ENCODE measurements at places on chromosomes 2 and 18.

DNA sequence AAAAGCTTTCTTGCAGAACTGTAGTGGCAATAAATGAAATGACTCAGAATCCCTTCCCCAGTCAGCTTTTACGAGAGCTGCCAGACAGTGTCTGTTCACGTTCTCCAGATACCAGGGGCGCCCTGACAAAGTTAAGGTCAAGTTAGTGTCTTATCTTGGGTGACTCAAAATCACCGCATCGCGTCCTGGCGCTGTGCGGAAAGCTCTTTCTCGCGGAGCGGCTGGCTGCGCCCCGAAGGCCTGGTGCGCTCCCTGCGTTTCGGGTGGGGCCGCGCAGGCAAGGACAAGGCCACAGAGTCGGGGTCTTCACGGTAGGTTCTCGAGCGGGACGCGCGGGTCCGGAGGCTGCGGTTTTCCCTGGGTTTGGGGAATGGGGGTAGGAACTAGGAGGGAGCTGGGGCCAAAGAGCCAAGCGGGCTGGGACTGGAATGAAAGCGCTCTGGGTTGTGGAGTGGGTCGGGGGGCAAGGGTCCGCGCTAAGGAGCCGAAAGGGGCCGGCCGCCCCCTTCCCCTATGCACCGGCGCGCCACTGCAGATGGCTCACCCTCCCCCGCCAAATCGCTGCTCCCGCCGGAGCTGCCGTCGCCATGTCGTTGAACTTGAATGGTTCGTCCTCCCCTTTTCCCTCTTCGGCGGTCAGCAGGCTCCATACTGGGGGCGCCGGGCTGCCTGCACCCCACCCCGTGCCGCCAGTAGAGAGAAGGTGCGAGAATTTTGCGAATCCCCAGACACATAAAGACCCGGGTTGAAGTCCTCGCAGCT lies 2.6 kb upstream of the HOXD11 start:
- no peak for DNase-seq

- DNase-seq: no peak
Measured at GRCh38 chr2:171723716-171724683, 36.7 kb downstream of the DYNC1I2 start.

GRCh38 chr2:56227811-56228210 lies 44.0 kb downstream of the CCDC85A start:
- DNase-seq: no peak

GRCh38 chr2:43070676-43071502 lies 155.5 kb downstream of the ZFP36L2 start:
- no peak for DNase-seq

- DNase-seq: no peak
Measured at GRCh38 chr2:121634354-121635307, 14.6 kb downstream of the CLASP1 start.

GRCh38 chr18:12476955-12477354 lies 69.2 kb downstream of the PRELID3A start:
- no peak for DNase-seq

GRCh38 chr2:36812196-36812595 lies 115.7 kb downstream of the VIT start:
- DNase-seq: no peak

GRCh38 chr2:147456779-147457178 lies 388.1 kb upstream of the ACVR2A start:
- DNase-seq: peak; percentile 2

DNA sequence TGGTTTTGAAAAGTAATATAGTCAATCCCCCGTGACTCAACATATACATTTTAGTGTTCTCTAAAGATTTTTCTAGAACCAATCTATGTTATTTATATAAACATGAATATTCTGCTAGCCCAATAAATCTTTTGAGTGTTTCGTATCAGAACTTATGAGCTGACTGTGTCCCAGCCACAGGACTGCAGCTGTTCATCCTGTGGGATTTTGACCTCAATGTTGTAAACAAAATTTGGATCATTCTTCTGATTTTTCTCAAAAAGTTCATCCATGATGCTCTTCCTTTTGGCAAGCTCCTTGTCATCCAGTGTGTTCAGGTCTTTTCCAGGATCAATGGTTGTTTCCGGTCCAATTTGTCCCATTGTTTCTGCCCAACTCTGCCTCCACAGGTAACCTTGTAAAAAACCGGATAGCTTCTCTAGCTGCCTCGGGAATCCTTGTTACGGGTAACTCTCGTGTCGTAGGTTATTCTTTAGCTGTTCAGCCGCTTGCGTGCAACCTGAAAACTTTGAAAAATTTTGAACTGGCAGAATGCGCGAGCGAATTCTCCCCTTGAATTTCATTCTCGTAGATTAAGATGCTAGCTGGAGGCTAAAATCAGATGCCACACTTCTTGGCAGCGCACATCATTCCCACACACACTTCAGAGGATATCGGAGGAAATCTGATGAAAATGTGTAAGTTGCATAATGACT lies 195.2 kb downstream of the SH3BP4 start:
- DNase-seq: no peak

DNA sequence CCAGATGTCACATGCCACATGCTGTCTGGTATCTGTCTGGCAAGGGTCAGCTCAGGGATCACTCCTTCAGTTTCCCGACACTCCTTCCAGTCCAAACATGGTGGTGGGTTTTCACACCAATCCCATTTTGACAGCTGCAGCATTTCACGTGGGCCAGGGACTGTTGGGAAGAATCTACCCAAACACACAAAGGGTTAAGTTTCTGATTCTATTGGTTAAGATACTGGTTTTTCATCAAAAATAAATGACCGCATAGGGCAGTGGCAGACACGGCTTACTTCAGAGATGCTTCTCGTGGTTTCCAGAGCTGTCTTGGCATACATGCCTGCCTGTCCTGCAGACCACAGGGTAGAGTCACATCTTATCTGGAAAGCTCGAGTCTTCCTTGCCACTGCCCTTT lies 79.7 kb downstream of the PSMG2 start:
- DNase-seq: no peak

DNA sequence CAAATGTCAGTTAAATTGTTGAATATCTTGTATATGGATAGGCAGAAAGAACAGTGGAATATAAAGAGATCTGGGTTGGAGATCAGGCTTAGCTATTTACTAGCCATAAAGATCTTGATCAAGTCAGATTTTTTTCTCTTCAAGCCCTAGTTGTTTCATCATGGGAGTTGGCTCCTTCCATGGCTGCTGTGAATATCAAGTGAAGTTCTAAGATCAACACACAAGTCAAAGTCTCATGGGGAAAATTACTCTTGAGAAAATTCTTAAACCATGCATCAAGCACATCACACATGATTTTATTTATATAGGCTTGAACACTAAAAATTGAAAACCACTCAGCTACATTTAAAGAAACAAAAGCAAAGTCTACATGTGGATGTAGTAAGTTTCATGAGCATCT lies 79.8 kb downstream of the C1D start:
- no peak for DNase-seq

- no peak for DNase-seq
Measured at GRCh38 chr2:120604767-120605166, 130.9 kb upstream of the GLI2 start.

GRCh38 chr2:19312949-19313348 lies 45.5 kb downstream of the OSR1 start:
- DNase-seq: peak; percentile 5

DNA sequence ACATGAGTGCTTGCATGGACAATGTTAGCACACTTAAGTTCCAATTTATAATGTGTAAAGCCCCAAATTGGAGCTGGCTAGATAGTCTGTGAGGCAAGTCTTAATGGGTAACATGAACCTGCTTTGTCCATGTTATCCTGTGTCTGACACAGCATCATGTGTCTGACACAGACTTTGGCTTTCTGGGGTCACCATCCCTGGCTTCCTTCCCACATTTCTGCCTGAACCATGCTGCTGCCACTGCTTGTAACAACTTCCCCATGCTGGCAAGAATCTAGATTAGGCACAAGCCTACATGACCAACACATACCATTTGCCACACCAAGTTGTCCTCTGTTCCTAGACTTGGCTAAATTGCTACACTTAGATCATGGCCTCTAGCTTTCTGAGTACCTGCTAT lies 49.8 kb upstream of the ZBTB7C start:
- no peak for DNase-seq

DNA sequence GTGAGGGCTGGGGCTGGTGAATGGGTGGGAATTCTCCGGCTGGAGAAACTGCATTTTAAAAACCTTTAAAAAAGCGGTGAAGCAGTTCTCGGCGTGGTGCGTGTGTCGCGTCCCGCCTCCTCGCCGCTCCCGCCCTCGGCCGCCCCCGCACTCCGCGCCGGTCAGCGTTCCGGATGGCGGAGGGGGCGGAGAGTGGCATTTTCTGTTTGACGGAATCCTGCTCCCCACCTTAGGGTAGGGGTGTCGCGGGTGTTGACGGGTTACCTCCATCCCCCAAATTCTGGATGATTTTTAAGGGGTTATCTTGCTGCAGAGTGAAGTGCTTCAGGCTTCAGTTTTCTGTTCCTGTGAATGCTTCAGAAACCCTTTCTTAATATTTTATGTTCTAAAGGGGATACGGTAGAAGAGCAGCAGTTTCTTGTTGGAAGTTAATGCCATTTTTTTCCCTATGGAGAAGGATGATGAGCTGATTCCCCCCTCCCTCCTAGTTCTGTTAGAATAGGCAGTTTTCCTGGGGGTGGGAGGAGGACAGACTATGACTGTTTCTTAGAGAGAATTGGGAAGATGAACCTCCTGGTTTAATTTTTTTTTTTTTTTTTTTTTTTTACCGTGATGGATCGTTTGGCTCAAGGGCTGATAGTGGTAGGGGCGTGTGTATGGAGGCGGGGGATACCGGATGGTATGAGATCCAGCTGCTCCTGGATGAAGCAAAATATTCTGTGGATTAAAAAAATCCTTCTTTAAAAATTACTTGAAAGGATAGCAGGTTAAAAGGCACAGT lies 756 bp downstream of the ABI2 start:
- no peak for DNase-seq

DNA sequence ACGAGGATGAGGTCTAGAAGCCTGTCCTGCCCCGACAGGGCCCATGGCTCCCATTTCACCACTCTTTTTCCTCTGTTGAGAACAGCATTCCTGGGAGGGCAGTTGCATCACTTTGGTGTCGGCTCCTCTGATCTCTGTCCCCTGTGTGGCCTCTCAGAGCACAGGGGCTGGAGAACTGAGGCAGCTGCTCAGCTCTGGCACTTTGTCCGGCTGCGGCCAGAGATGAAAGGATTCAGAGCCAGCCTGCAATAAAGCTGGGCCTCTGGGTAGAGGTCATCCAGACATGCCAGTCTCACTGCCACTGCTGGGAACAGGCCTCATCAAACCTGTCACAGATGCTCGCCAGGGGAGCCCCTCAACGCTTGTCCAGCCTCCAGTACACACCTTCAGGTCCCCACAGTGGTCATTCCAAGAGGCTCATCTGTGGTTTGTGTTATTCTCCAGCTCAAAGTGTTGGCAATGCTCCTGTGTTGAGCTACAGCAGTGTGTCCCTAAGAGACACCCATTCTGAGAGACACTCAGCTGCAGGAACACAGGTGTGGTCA lies 13.1 kb upstream of the ROCK2 start:
- no peak for DNase-seq

GRCh38 chr2:86788165-86788564 lies 2.5 kb downstream of the CD8A start:
- DNase-seq: no peak

- DNase-seq: no peak
Measured at GRCh38 chr18:44786257-44786656, 105.6 kb downstream of the SETBP1 start.

DNA sequence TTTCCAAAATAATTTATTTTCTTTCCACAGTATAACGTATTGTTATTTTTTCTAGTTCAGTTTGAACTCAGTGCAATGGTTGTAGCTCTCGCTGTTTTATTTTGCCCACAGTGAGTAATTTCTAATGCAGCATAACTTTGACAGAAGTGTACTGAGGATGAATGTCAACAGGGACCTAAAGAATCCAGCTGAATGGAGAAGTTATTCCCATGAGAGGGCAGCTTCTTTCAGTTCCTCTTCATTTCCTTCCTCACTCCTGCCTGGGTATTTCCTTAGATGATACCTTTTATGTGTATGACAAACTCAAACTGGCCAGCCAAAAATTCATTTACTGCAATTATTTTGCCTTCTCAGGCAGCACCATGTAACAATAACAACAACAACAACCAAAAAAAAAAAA lies 1223.1 kb upstream of the ZEB2 start:
- no peak for DNase-seq

- no peak for DNase-seq
Measured at GRCh38 chr2:39657287-39657937, 8.3 kb upstream of the TMEM178A start.

DNA sequence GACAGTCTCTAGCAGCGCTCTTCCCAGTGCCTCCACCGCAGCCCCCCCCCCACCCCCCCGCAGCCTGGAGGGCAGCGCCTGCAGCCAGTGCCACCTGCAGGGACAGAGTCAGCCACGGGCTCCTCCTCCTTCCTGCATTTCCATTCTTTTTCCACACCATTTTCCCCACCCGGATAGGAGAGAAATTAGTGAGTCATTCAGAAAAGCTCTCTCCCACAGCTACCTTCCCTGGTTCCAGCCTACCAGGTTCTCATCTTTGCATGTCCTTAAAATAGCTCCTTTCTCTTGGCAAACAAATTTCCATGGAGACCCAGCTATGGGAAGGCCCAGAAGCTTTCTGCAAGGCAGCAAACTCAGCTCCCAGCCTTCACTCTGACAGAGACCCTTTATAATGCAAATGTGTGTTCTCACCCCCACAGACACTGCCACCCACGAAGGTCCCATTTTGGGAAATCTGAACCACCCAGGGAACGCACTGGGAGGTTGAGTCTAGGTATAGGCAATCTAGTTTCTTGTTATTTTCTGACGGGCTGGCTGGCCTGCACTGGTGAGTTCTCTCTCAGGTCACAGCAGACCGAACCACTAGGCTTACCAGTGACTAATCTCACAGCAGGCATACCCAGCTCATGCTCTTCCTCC lies 41.8 kb upstream of the ATG16L1 start:
- DNase-seq: no peak

- DNase-seq: peak; percentile 95
Measured at GRCh38 chr18:77101410-77102258, 30.9 kb downstream of the MBP start.

DNA sequence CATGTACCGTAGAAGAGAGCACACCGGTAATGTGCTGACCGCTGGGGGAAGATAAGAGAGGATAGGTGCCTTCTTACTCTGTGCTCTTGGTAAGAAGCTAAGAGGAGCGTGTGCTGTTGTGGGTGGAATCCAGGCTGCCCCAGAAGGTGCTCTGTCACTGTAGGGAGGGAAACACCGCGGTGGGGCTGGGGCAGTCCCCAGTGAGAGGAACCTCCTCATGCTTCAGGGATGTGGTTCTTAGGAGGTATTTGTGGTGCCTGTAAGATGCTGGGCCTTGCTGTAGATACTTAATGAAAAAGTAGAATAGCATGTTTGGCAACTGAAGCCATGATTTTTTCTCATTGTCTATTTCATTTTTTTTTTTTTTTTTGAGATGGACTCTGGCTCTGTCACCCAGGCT lies 1.1 kb downstream of the COLEC11 start:
- no peak for DNase-seq

DNA sequence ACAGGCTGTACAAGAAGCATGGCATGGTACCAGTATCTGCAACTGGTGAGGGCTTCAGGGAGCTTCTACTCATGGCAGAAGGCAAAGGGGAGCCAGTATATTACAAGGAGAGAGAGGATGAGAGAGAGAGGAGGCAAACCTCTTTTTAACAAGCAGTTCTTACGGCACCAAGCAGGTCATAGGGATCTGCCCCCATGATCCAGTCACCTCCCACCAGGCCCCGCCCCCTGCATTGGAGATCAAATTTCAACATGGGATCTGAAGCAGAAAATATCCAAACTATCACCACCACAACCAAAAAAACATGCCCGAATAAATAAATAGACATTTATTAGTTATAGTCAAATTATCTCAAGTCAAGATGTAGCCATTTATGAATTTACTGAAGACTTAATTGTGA lies 14.5 kb upstream of the SLC35F5 start:
- no peak for DNase-seq

All from non-pigmented ciliary epithelial cell (primary cell).